ENCODE measurements at places on chromosomes 2 and 18.
A peak's percentile ranks its signal among the peaks of the same experiment; 100 is the strongest.

DNA sequence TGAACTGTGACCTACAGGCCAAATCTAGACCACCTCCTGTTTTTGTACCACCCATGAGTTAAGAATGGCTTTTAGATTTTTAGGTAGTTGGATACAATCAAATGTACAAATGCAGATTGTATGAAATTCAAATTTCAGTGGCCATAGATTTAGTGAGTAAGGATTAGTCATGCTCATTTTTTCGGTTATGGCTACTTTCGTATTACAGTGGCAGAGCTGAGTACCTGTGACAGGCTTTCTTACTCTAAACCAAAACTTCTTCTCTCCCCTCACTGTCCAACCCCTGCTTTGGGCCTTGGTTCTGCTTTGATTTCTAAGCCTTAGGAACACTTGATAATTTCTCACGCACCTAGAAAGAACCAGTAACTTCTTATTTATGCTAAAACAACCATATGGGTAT, 82.1 kb downstream of the CDC42EP3 start:
- no peak for DNase-seq

- no peak for DNase-seq
Measured at GRCh38 chr2:64440843-64441242, 13.1 kb upstream of the LGALSL start.

GRCh38 chr18:54932472-54932871, 26.8 kb downstream of the CCDC68 start:
- no peak for DNase-seq

- DNase-seq = peak; percentile 50
Measured at GRCh38 chr2:128504246-128505149, 185.8 kb upstream of the HS6ST1 start.

Measured in ascending aorta (tissue), 2 donors.